Progenitor cell of endocrine pancreas (in vitro differentiated cells): ENCODE measurements at places on chromosomes 12 and 14.

- DNase-seq, result no peak
Measured at GRCh38 chr12:51913071-51914033, 6.0 kb downstream of the ACVRL1 start.

GRCh38 chr12:118376089-118377020, at the start of gene SUDS3:
SUDS3 (plus strand) TSS chr12:118376555; CDS start chr12:118376692, 137 bp downstream.
- DNase-seq, result peak; percentile 95

- DNase-seq, result no peak
Measured at GRCh38 chr14:80223696-80224465, 12.6 kb upstream of the DIO2 start.

GRCh38 chr12:31298922-31299321, 27.0 kb downstream of the SINHCAF start:
- no peak for DNase-seq

GRCh38 chr12:5708371-5708770, 236.7 kb downstream of the ANO2 start:
- no peak for DNase-seq

DNA sequence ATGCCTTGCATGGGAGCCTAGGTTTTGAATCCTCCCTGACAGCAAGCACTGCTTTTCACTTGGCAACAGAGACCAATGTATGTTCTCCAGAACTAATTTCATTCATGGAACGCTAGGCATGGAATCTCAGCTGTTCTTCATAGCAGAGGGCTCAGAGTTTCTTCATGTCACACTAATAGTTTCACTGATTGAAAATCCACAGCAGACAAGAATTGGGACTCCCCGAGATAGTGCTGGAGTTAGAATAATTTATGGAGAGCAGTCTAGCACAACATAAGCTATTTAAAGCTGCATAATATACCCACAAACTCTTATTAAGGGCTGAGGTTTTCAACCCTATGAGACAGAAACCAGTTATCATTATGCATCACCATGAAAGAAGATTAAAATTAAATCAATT, 342.5 kb downstream of the TMEM132D start:
- DNase-seq, result no peak
